Activated T-cell treated with anti-CD3 and anti-CD28 coated beads for 1 hour (primary cell): ENCODE measurements at places on chromosomes 1 and 21.

DNA sequence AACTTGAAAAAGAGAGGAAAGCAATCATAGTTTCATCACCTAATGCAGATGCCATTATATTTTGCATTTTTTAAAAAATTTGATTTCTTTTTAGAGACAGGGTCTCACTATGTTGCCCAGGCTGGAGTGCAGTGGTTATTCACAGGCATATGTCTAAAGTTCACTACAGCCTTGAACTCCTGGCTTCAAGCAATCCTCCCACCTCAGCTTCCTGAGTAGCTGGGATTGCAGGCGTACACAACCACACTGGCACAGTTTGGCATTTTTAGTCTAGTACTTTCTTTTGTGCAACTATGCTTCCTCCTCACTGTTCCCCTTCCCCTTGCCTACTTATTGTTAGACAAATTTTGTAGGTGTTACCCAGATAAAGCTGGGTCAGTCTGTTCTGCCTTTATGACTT is 18.0 kb downstream of the RHOU start:
- no peak for DNase-seq

DNA sequence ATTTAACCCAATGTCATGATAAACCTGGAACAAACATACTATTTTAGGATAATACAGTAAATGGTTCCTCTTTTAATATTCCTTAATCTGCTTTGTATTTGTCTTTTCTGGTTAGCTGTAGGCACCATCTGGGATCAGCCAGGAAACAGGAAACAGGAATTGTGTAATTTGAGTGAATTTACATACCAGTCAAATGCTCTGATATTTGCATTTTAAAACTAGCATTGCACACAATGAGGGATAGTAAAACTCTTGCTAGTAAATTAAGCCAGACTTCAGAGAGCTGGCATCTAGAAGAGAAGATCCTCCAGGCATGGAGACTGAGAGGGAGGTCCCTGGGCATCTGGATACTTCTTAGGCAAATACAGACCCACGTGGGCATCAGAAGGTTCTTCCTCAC is 103.5 kb downstream of the HMCN1 start:
- DNase-seq, result no peak

DNA sequence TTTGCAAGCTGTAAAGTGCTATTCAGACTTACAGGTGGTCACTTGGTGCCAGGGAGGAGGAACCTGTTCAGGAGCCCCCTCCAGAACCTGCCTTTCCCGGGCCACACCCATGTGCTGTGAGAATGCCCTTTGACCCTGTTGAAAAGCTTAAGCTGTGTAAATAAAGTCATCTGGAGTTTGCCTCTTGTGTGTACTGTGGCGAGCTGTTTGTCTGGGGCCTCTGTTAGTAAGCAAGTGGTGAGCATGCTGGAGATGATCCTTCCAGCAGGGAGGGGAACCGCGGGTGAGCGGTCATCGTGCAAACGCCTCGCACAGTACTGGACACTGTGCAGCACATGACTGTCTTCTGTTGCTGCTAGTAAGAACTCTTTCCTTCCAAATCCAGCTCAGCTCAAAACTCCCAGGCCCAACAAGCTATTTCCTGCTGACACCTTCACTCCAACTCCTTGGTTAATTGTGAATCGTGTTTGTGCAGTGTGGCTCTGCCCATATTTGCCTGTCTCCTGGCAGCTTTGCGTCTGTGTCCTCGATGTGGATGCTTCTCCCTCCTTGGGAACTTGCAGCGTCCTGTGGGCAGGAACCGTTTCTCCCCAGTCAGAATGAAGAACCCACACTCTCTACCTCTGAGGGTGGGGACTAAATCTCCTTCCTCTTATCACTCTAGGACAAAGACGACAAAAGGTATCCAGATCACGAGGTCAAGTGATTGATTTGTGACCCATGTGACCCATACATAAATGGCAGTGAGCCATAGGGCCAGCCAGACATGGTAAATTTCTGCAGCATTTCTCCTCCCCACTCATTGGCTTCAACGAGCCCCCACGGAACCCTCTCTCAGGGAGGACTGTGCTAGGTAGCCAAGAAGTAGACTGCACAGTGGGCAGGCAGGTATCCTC is 13.9 kb upstream of the BTG2 start:
- DNase-seq, result no peak

GRCh38 chr1:113993072-113993471 is 13.8 kb downstream of the OLFML3 start:
- no peak for DNase-seq

DNA sequence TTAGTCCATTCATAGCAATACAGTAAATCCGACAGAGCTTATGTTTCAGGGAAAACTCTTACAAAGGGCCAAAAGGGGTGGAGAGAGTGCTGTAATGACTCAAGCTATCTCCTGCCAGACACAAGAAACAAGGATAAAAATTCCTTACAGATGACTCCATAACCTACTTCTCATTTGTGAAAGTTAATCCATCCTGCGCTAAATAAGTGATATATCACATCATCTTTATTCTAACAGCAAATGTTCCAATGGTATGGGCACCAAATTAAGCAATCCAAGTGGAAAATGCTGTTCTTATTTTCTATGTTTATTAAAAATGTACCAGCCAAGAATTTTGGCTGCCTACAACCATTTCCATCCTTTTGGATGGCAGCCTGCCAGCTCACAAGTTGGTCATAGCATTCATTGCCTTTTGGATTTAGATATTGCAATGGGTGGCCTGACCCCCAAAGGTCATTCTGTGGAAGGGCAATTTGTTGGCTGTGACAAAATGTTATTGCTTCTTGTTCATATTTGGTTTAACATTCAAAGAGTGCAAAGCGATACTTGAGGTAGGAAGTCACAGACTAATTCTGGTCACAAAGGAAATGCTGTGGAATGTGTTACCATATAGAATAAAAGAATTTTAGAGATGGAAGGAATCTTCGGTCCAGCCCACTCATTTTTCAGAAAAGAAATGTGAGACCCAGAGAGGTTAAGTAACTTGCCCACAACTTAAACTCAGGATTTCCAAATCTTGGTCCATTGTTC is 2.8 kb upstream of the ENAH start:
- DNase-seq, result no peak

GRCh38 chr1:226688808-226689207 is 50.3 kb downstream of the ITPKB start:
- no peak for DNase-seq
